ENCODE measurements at places on chromosomes 13 and 19.

- no peak for DNase-seq
Measured at GRCh38 chr19:29836409-29836825, 24.6 kb downstream of the CCNE1 start.

GRCh38 chr13:41837629-41838028, 123.3 kb downstream of the VWA8 start:
- DNase-seq: no peak

GRCh38 chr13:23810685-23811240, 78.4 kb downstream of the MIPEP start:
- DNase-seq: no peak

- no peak for DNase-seq
Measured at GRCh38 chr19:38323291-38323690, 3.6 kb downstream of the KCNK6 start.

- DNase-seq: no peak
Measured at GRCh38 chr19:6470173-6470572, 6.1 kb downstream of the CRB3 start.

GRCh38 chr13:30339738-30340330, 32.5 kb upstream of the KATNAL1 start:
- no peak for DNase-seq

DNA sequence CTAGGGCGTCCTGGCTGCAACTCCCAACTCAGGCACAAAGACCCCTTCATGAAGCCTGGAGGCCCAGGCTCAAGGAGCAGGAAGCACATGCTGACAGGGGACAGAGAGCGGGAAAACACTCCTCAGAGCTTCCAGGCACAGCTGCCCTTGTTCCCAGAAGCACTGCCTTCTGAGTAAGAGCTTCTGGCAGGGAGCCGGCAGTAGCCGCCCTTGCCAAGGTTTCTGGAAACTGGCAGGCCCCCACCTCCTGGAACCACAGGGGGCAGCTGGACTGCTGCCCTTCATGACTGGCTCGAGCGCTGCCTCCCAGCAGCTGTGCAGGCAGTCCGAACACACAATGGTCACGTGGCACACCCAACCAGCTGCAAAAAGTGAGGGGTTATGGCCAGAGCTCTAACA, 33.6 kb upstream of the EPHX3 start:
- DNase-seq: no peak

DNA sequence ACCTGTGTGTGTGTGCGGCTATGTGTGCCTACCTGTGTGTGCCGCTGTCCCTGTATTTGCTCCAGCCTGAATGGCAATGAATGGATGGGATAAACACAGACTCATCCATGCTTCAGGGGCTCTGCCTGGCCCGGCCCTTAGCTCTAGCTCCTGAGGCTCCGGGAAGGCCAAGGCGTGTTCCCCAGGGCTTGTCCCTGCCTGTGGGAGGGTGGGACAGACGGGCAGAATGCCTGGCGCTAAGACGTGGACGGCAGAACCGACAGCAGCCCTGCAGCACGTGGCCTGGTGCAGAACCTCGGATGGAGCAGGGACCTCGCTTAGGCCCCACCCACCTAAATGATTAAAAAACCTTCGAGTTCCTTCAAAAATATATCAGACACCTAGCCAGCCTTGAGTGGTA, 57.8 kb upstream of the C13orf46 start:
- no peak for DNase-seq

DNA sequence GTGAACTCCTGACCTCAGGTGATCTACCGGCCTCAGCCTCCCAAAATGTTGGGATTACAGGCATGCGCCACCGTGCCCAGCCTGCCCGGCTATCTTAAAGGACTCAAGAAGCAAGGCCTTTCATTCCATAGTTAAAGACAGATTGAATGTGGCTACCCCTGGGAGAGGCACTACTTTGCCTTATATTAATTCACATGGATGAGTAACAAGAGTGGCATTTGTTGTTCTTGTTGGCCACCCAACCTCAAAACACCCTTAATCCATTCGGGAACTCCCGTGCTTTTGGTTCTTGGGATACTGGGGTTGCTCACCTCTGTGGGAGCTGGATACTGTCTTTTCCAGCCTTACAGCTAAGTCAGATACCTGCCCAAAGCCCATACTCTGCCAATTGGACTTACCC, 34.4 kb upstream of the ABCC4 start:
- no peak for DNase-seq

DNA sequence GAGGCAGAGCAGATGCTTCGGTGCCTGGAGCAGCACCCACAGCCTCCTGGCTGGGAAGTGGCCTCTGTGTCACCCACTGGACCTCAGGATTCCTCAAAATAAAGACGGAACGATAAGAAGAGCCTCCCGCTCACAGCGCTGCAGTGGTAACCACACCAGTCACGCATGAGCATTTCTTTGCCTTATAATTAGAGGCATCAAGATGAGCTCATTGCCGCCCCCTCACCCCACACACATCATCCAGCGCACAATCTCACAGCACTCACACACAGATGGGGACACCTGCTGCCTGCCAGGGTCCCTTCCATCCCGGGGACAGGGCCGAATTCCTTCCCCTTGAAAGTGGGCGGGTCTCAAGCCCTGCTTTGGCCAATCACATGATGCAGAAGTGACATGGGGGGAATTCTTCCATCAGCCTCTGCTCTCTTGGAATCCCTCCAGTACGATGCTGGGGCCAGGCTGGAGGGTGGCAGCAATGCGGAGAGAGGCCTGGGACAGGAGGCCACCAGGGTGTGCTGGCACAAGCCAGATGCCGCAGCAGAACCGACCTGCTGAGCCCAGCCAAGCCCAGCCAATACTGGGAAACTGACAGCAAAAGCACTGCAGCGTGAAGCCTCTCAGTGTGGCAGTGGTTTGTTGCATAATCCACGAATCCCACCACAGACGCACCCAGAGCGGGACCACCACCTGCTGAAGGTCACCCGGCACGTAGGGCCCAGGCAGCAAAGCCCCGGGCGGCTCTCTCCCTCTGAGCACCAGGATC, 16.0 kb downstream of the PIP5K1C start:
- DNase-seq: no peak

DNA sequence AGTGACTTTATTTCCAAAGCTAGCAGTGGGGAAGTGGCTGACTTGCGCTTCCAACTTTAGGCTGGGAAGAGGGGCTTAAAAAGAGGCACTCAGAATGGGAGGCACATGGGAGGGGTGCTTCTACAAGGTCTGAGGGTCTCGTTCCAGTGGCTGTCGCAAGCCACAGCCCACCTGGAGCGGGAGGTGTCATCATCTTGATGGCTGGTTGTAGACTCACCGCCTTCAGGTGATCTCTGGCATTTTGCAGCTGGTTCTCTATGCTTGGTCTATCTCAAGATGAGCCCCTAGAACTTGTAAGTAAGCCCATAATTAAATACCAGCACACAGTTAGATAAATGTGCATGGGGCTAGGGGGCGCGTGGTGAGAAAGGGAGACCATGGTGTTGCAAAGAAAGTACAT, 9.2 kb downstream of the TEX29 start:
- no peak for DNase-seq

DNA sequence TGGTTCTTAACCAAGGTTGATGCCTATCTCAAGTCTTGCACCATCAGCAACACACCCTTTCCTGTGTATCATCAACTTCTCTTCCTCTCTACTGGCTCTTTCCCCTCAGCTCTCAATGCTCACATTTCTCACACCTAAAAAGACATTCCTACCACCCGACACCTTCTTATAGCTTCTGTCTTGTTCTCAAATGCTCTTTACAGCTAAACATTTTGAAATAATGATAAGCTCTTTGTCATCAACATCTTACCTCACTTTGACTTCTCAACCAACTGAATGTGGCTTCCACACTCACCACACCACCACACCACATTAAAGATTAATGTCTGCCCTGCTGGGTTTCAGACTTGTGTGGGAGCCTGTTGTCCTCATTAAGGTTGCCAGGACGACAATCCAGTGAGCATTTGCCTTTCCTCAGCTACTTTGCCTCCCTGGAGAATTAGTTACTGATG, 67.8 kb downstream of the RXFP2 start:
- DNase-seq: no peak

DNA sequence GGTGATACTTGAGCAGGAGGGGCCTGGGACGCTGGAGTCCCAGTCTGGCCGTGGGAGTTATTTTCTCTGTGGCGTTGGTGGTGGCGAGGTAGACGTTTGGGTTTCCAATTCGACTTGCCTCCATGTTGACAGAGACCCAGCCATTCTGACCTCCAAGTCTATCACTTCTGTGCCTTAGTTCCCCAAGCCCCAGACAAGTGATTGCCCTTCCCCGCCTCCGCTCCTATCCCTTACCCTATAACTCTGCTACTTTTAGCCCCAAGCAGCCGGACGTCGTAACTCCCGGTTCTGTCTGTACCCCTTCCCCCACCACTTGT, 549 bp downstream of the TIMM50 start:
- no peak for DNase-seq

GRCh38 chr19:328025-328505, 16.5 kb downstream of the MIER2 start:
- no peak for DNase-seq

DNA sequence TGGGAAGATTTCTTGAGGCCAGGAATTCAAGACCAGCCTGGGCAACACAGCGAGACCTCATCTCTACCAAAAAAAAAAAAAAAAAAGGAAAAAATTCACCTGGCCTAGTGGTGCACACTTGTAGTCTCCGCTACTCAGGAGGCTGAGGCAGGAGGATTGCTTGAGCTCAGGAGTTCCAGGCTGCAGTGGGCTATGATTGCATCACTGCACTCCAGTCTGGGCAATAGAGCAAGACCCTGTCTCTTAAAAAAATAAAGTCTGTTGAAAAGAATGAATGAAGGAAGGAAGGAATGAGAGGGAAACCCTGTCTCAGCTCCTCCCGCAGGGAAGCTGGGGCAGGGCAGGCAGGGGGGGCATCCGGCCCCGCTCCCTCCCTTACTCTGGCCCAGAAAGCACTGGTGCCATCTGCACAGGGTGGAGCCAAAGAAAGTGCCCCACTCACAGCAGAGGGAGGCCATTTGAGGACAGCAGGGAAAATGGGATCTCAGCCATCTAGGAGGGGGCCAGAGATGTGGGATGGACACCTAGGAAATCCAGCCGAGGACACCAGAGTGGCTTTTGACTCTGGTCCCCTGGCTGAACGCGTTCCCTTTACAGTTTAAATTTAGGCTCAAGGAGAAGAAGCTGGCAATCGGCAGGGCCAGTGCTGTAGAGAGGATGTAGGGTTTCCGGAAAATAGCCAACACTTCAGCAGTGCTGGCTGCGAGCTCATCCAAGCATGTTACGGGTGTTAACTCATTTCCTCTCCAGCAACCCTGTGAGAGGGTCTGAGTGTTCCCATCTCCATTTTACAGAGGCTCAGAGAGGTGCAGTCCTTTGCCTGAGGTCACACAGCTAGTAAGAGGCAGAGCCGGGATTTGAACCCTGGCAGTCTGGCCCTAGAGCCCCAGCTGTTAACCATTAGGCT, 3.6 kb upstream of the HPN start:
- DNase-seq: no peak

- DNase-seq: no peak
Measured at GRCh38 chr13:34459856-34460255, 482.2 kb upstream of the NBEA start.

GRCh38 chr13:74444864-74445479, 310.8 kb upstream of the KLF12 start:
- DNase-seq: no peak

DNA sequence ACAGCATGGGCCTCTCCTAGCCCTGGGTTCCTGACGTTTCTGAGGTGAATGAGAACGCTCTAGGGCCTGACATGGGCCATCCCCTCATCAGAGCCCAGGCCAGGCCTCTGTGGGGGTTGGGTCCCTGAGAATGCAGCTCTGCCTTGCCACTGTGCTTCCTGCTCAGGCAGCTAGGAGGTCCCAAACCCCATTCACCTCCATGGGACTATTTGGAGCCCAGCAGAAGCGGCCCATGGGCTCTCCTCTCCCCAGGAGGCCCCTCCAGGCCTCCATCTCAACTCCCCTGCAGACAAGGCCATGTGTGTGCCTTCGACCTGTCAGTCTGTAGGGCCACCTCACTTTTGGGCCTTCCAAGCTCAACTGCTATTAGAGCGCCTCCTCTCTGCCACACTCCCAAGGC, 36.9 kb downstream of the ELL start:
- no peak for DNase-seq
